ENCODE measurements at places on chromosomes 1 and 21. TPM values are rescaled to one million over a fixed set of nuclear protein-coding genes. Genes with fewer than 3 reads are reported as not detected.

- no peak for DNase-seq
Observed at GRCh38 chr1:245388687-245389086, 233.9 kb downstream of the KIF26B start.

- no peak for DNase-seq
Observed at GRCh38 chr1:217431395-217431794, 199.5 kb downstream of the GPATCH2 start.

- DNase-seq, result no peak
Observed at GRCh38 chr1:147185432-147185831, 13.2 kb upstream of the PRKAB2 start.

Gene LCE2B
- total RNA-seq, result not detected

All from CD8-positive, alpha-beta T cell (primary cell).